ENCODE measurements at places on chromosomes 3 and 15. TPM values are rescaled to one million over a fixed set of nuclear protein-coding genes. Genes with fewer than 3 reads are reported as not detected.

KBTBD8 gene
- total RNA-seq = 8.6 TPM

GOLGA8H gene
- 1.2 TPM for total RNA-seq

ECE2 gene
- not detected for total RNA-seq

CAMKV gene
- total RNA-seq = not detected

HDC gene
- total RNA-seq = 494 TPM

ABHD10 gene
- total RNA-seq = 22.6 TPM

PRSS50 gene
- not detected for total RNA-seq

GNAT1 gene
- total RNA-seq = not detected

MEX3B gene
- 2.4 TPM for total RNA-seq

OCA2 gene
- total RNA-seq = 0.35 TPM

IQCF5 gene
- not detected for total RNA-seq

All from natural killer cell (primary cell).